Suprapubic skin (tissue), 4 donors: ENCODE measurements at places on chromosomes 11 and 22. TPM values are rescaled to one million over a fixed set of nuclear protein-coding genes. Genes with fewer than 3 reads are reported as not detected.

Gene DGCR6
- total RNA-seq: 8.1 TPM

Gene MAPK8IP2
- total RNA-seq: 3.3 TPM

Gene SCO2
- 7.9 TPM for total RNA-seq

Gene TSSK2
- not detected for total RNA-seq

Gene SLC25A45
- 3.9 TPM for total RNA-seq

Gene SMIM35
- total RNA-seq: not detected

Gene LARGE2
- 33.7 TPM for total RNA-seq

GRCh38 chr11:32840587-32840986 is 10.9 kb downstream of the PRRG4 start:
- DNase-seq: no peak

DNA sequence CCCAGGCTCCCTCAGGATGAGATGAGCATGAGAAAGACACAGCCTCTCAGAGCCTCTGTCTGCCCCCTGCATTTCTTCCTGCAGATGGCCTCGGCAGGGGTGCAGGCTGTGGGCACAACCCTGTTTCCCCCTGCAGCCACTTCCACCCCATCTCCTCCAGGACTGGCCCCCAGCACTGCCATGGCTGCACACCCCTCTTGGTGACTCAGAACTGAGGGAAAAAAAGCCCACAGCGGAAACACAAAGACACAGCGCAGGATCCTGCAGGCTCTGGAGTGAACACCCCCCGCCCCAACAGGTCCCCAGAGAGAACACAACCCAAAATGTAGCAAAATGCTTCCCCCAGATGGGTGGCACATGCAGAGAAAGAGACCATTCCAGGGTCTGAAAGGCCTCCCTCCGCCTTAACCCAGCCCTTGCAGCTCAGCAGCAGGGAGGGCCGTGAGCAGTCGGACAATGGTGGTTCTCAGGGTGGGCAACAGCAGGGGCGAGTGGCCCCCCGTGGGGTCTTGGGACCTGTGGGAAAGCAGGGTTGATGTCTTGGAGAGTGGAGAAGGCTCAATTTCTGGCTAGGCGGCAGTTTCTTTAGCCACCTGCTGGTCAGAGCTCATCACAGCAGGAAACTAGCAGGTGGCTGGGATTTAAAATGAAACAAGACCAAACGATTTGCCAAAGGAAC is 8.0 kb downstream of the TUBGCP6 start:
- no peak for DNase-seq

DNA sequence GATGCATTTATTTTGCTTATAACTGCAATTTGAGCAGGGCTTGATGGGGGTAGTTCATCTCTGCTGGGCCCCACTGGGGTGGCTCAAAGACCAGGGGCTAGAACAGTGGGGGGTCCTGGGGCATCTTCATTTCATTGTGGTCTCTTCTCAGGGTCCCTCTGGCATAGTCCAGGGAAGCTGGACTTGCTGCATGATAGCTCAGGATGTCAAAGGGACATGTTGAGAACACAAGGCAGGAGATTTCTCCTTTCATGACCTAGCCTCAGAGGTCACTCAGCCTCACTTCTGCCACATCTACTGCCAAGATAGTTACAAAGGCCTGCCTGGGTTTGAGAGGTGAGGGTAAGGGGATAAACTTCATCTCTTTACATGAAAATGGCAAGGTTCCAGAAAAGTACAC is 89.5 kb downstream of the CWC15 start:
- no peak for DNase-seq

DNA sequence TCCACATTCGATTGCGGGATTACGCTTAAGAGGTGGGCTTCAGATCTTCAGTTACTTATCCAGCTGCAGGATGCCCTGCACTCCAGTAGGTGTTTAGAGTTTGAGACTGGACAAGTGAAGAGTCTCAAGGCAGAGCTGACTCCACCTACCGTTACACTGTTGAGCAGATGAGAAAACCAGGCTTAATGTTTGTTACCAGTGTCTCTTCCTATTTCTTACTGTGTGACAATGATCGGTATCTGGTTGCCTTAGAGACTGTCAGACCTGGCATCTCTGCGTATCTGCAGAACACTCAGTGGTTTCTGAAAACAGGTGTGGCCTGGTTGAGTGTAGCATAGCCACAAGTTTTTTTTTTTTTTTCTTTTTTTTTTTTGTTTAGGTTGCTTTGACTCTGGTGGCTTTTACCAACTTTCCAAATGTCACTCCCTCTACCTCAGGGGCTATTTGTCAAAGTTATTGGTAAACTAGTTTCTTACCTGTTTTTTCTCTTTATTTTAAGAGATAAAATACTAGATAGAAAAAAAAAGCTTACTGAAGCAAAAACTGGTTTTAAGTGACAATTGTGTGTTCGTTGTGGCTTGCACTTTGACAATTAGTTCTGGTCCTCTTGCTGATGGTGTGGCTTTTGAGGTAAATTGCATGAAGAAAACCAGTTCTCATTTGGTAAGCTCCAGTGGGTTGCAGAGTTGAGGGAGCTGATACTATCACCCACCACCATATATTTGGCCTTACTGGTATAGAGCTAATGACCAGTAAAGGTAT is 284.8 kb downstream of the ETS1 start:
- DNase-seq: no peak

GRCh38 chr22:46501701-46502100 is 35.7 kb downstream of the CELSR1 start:
- no peak for DNase-seq

GRCh38 chr11:21615955-21616371 is 576.9 kb upstream of the ANO5 start:
- no peak for DNase-seq

DNA sequence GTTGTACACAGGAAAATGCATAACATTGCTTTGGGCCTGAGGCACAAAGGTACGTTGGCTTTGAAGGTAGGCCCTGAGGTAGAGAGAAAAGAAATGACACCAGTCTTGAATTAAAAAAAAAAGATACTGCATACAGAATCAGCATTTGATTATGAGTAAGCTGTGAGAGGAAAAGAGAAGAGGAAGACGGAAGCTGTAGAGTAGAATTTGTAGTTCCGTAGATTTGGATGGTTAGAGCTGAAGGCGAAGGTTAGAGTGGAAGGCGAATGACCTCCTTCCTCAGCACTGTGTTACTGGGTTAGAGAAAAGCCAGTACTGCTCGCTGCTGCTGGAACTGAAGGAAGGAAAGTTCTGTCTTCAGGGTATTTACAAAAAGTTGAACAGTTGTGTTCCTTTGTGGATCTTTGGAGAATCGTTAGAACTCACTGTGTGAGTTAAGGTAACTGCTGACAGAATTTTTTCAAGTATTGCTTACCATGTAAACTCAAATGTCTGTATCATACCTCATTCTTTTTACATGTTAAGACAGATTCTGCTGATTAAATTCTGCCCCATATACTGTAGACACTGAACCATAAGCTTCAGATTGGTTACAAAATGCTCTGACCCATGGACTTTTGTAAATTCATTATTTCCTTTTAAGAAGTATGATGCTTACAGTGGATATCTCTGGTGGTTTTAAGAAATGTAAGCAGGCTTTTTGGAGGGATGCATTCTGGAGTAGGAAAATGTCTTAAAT is 50.2 kb downstream of the MCAM start:
- no peak for DNase-seq

DNA sequence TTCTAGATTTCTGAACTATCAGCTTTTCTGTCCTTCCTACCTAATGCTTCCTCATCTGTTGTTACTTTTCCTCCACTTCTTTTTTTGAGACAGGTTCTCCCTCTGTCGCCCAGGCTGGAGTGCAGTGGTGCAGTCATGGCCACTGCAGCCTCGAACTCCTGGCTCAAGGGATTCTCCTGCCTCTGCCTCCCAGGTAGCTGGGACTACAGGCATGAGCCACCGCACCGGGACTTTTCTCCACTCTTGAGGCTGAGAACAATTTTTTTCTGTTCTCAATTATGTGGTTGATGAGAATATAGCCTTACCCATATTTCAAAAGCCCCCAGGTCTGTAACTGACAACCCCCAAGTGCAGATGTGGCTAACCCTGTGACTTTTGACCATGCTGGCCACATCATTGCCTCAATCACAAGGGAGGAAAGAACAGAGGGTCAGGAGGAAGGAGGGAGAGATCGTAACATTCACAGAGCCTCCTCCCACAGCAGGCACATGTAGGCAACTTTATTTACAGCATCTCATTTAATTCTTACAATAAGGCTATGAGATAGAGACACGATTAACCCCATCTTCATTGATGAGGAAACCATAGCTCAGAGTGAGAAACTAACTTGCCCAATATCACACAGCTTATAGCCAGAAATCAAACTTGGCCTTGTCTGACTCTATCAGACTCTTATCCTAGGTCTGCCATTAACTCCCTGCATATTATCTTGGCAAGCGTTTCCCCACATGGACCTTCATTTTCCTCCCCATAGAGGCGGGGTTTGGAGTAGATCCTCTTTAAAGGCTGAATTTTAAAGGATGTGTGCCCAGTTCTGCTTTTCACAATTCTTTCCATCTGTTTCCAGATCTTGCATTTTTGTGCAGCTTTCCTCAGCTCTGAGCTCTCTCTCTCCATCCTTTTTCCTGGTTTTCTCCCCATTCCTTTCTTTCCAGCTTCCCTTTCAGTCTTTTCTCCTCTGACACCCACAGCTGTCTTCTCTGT is 9.6 kb downstream of the POU2F3 start:
- no peak for DNase-seq

DNA sequence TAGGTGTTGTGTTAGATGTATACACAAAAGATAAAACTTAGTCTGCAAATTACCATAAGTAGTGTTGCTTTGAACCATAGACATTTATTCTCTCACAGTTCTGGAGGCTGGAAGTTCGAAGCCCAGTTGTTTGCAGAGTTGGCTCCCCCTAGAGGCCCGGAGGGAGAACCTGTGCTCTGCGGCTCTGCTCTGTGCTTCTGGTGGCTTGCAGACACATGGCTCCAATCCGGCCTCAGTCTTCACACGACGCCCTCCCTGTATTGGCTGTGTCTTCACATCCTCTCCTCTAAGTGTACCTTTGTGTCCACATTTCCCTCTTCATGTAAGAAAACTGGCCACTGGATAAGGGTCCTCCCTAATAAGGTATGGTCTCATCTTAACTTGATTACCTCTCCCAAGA is 128.4 kb downstream of the OPCML start:
- no peak for DNase-seq

DNA sequence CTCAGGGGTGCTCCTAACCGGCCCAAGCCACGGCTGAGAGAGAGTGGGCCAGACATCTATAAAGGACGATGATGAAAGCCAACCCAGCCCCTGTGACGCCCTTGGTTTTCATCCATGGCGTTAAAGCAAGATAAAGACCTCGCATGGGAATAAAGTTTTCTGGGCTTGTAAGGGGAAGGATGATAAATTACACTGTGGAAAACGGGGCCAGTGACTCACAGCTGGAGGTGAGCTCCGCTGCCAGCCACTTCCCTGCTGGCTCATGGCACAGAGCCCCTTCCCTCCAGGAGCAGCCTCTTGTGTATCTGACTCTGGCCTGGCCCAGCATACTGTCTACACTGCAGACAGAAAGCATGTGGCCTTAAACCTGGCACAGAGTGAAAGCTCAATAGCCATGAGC is 503.2 kb upstream of the B3GAT1 start:
- no peak for DNase-seq

DNA sequence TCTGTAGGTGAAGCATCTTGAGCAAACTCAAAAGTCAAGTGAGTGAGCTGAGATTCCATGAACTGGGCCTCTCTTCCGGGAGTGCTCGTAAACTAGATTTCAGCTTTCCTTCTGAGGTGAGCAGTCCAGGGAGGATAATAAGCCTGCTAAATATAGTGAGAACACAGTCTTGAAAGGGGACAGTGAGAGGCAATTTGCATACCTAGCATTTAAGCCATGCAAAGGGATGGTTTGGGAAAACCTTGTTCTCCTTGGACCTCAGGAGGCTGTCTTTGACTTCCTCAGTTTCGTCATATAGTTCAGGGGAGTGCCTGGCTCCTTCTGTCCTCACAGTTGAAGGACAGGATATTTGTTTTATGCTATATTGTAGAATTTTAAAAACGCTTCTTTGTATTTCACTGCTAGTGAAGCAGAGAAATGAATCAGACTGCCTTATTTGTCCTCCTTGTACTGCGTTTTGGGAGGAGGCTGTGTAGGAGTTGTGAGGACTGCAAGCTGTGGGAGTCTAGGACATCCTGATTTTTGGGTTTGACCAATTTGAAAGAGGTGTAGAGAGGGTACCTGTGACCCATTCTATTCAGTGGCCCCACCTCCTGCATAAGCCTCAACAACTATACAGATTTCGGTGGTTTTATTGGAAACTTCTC is 11.0 kb upstream of the SORL1-AS1 start:
- no peak for DNase-seq
